NCI-H2081 (cell line): ENCODE measurements at places on chromosomes 16 and 17.

DNA sequence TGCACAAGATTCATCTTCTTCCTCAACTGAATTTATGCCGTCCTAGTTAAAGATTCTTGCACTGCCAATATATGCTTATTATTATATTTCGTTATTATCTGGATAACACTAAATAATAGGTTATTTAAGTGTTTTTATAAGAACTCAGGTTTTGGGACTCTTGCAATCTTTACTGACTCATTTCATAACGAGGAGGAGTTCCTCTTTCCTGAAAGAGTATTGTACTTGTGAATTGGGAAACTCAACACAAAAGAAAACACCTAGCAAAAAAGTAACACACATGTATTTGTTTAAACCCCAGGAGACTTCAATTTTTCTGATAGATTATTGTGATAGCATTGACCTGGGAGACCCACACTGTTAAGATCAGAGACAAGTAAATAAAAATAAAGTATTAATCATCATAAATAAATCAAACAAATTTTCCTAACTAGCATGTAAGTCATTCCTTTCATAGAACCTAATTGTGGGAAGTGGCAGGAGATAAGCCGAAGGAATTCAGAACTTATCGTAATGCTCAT is 505.8 kb downstream of the KCNJ2 start:
- no peak for DNase-seq

GRCh38 chr16:73616770-73617169 is 568.8 kb upstream of the ZFHX3 start:
- no peak for DNase-seq

DNA sequence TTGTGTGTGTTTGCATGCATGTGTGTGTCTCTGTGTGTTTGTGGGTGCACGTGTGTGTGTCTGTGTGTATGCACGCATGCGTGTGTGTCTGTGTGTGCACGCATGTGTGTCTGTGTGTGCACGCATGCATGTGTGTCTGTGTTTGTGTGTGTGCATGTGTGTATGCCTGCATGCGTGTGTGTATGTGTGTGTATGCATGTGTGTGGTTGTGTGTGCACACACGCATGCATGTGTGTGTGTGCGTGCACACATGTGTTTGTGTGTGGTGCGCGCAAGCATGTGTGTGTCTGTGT is 239.9 kb upstream of the TNRC6C start:
- no peak for DNase-seq

GRCh38 chr17:1197379-1197778 is 17.6 kb upstream of the ABR start:
- no peak for DNase-seq

- no peak for DNase-seq
Observed at GRCh38 chr16:3638916-3639644, 15.4 kb upstream of the DNASE1 start.

- no peak for DNase-seq
Observed at GRCh38 chr16:62583414-62583813, 547.2 kb upstream of the CDH8 start.
